NCI-H510A treated with DMSO at 0.1 percent for 48 hours (cell line): ENCODE measurements at places on chromosomes 7 and 10.

DNA sequence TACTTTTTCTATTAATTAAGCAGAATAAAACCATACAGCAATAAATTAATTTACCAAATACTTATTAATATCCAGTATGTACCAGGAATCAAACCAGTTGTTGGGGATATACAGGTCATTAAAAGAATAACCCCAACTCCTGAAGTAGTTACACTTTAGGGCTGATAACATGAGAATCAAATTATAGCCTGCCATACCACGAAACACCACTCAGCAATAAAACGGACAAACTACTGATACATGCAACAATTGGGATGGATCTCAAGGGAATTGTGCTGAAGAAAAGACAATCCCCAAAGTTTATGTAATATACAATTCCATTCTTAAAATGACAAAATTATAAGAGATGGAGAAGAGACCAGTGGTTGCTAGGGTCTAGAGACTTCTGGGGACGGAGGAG lies 22.7 kb downstream of the MCMBP start:
- DNase-seq = no peak

DNA sequence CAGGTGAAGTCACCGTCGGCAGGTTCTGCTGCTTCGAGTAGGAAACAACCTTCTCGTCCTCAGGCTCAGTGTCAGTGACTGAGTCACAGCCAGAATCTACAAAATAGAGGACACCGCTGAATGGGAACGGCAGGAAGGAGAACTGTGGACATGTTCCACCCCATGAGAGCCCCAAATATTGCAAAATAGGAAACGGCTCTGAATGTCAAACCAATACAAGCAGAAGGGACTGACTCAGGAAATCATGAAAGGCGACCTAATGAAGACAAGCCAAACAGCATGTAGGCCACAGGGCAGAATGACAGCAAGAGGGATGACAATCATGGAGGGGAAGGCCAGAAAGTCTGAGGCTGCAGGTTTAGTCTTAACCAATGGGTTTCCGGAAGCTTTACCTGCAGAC lies 63.5 kb downstream of the PIK3AP1 start:
- no peak for DNase-seq

DNA sequence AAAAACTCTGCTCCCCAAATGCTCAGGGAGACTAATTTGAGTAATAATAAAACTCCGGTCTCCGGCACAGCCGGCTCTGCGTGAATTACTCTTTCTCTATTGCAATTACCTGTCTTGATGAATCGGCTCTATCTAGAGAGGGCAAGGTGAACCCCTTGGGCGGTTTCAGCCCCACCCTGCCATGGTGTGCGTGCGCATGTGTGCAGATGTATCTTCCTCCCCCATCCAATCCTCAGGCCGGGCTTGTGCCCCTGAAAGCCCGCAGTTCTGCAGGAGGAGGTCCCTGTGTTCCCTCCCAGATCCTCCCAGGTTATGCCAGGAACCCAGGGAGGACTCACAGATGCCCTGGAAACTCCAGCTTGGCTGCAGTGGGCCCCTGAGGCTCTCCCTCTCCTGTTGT lies 48.3 kb upstream of the MYL10 start:
- DNase-seq = no peak

- DNase-seq = peak; percentile 69
Measured at GRCh38 chr10:125868372-125868975, 12.6 kb downstream of the DHX32 start.

DNA sequence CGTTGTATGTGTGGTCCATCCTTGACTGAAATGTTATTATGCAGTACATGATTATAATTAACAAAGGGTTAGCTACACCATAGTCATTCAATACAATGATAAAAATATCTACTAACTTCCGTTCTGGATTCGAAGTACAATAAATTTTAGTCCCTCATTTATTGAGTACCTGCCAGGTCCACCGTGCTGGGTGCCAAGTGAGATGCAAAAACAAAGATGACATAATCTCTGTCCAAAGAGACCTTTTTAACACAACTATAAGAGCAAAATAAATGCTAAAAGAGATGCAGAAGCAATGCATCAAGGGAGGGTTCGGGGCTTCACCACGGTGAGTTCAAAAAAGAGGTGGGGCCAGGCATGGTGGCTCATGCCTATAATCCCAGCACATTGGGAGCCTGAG lies 33.1 kb downstream of the LAMB1 start:
- no peak for DNase-seq

DNA sequence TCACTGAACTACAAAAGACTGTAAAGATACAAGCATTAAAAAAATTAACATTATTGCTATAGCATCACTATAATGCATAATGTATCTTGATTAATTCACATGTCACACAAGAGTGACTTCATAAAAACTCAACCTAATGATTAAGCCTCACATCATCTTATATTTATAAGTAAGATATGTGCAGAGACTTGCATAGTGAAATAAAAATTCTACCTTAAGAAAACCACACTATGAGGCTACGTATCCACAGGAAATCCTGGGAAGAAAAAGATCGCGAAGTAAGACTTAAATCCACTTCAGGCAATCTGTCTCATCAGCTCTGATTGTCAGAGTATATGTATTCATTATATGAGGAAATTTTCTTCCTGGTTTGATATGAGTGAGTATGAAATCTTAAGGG lies 160.0 kb downstream of the SLC25A13 start:
- DNase-seq = no peak

- no peak for DNase-seq
Measured at GRCh38 chr7:132353936-132354335, 222.3 kb downstream of the PLXNA4 start.

GRCh38 chr7:96663457-96663856 lies 46.2 kb downstream of the SEM1 start:
- no peak for DNase-seq

- DNase-seq = no peak
Measured at GRCh38 chr7:156614434-156615264, 25.9 kb upstream of the RNF32 start.

GRCh38 chr7:81029511-81029910 lies 110.7 kb upstream of the SEMA3C start:
- DNase-seq = peak; percentile 39

DNA sequence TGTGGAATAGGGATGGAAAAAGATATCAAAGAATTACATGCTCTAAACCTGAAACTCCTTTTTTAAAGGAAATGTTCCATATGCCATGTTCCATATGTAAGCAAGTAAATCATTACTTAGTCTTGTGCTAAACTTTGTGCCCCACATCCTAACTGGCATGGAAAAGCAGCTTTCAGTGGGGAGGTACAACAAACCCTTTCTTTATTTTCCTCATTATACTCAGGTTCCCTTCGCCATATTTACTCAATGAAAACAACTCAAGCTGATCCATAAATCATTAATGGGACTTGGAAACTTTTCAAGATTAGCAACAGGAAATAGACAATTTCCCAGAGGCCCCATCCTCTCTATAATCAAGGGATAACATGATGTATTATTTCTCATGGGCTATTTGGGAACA lies 56.0 kb downstream of the GSAP start:
- no peak for DNase-seq

DNA sequence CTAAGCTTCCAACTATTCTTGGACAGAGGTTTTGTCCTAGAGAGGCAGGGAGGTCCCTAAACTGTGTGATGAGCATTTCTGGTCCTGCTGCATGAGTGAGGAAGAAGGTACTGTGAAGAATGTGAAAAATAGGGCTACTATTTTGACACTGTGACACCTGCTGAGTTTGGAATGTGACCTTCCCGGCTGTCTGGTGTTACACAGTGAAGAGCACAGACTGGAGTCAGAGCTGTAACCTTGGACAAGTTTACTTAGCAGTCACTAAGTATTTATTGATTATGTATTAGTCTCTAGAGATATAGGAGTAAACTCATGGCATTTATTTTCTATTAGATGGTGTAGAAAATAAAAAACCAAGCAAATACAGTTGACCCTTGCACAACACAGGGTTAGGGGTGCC lies 12.3 kb downstream of the GOLGA7B start:
- no peak for DNase-seq

DNA sequence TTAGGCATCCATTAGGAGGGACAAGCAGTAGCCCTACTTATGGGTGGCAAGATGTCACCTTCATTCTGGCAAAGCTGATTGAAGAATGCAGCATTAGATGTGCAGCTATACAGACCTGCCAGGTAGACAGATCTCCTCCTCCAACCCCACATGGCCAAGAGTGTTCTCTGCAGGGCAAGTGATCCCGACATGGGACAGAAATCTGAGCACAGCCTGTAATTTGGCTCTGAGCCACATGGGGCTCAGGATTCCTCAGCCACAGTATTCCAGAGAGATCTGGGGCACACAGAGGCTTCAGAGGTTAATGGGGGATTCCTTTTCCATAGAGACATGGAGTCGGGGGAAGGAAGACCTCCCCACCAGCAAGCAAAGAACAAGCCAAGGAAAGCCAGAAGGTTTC lies 58.7 kb upstream of the GDF10 start:
- no peak for DNase-seq

DNA sequence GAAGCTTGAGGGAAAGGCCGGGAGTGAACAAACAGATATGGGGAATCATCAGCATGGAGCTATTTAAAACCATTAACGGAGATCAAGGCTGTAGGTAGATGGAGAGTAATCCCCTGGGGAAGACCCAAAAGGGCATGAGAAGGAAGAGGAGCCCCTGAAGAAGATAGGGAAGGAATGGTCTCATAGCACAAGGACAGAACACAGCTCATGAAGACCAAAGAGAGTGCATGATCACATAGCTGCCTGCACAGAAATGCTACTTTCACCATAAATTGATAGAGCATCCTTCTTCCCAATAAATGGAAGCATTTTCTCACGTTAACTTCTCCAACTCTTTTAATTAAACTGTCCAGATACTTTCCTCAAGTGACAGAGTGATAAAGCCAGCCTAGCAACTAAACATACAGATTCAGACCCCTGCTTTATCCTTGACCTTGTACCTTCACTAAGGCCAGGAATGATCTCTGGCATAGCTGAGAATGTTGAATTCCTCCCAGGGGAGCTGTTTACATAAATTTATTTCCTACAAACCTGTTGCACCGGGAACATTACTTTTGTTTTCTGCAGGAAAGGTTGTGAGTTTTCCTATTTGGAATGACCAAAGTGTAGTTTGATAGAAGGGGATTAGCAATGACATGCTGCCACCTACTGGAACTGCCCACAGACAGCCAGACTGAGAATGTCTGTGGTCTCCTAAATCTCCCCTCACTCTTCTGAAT lies 110.8 kb upstream of the LRGUK start:
- peak; percentile 14 for DNase-seq

- DNase-seq = no peak
Measured at GRCh38 chr7:17680026-17680425, 260.3 kb downstream of the SNX13 start.

DNA sequence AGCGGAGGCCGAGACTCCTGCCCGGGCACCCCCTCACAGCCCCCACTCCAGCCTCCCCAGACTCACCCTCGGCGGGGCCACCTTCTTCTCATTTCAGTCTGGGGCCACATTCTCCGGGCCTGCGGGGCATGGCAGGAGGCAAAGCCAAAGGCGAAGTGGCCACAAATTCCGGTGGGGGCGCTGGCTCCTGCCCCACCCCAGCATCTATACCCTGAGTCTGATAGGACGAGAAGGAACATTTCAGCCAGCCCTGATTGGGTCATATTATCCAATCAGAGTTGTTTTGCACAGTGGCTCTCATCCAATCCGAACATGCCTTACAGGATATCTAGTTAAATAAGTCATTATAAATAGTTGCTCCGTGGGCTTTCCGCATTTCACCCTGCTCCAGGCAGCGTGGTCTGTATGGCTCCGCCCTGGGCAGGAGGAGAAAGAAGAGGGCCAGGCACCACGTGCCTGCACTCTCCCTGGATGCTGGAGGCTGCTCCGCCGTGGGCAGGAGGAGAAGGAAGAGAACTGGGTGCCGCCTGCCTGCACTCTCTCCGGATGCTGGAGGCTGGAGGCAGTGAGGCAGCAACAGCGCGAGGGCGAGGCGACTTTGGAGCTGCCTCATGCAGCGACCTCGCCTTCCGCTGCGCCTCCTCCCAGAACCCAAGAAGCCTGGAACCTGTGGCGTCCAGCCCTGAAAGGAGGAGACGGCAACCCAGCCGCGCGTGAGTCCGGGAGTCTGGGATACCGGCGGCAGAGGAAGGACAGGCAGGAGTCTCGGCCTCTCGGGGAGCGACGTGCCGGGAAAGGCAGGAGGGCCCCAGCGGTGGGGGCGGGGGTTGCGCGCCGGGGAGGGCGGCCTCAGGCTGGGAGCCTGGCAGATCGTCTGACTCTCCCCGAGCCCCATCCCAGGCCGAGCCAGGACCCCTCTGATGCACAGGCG lies 162.9 kb downstream of the ZNF33B start:
- no peak for DNase-seq
